ENCODE measurements at places on chromosomes 11 and 22.

- DNase-seq, result no peak
- no peaks in the 10 kb centered on the region for H3K36me3 ChIP-seq
- no peak overlapping the region for H3K4me3 ChIP-seq
- H3K4me1 ChIP-seq, result peaks cover 7% of the 10 kb centered on the region
- H3K27me3 ChIP-seq, result peaks cover 24% of the 10 kb centered on the region
Observed at GRCh38 chr11:30244265-30244664, 13.5 kb downstream of the FSHB start.

GRCh38 chr11:7320306-7320705 is 68.6 kb downstream of the SYT9 start:
- H3K4me3 ChIP-seq, result no peak overlapping the region
- no peak for DNase-seq
- H3K4me1 ChIP-seq, result no peaks in the 10 kb centered on the region
- peaks cover 15% of the 10 kb centered on the region for H3K27me3 ChIP-seq
- no peak overlapping the region for H3K27ac ChIP-seq
- H3K36me3 ChIP-seq, result no peaks in the 10 kb centered on the region

DNA sequence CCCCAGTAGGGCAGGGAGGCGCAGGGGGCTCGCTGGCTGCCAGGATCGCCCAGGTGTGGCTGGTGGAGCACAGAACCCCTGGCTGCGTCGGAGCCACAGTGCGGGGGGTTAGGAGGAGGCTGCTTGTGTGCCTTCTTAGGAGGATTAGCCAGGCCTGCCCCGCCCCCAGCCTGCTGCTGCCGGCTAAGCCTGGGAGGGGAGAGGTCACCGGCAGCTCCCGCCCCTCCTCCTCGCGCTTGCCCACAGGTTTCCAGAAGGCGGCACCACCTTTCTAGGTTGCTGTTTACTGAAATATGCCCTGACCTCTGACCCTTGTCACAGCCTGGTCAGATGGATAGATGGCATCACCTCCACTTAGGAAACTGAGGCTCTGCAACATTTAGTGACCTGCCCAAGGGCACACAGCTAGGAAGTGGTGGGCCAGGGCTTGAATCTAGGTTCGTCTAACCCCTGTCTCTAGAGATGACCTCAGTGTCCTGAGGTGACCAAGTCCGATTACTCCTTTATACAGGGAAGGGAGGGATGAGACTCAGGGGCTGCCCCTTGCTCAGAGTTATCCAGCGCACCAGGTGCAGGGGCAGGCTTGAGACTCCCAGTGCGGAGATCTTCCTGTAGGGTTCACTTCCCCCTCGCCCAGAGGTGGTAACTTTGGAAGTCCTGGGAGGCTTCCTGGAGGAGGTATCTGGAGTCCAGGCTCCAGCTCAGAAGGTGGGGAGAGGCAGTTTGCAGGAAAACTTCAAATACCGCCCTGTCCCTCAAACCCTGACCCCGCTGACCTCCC is 44.0 kb downstream of the MYO7A start:
- peaks cover 9% of the 10 kb centered on the region for H3K4me1 ChIP-seq
- no peaks in the 10 kb centered on the region for H3K36me3 ChIP-seq
- no peaks in the 10 kb centered on the region for H3K27me3 ChIP-seq
- no peak overlapping the region for H3K27ac ChIP-seq

DNA sequence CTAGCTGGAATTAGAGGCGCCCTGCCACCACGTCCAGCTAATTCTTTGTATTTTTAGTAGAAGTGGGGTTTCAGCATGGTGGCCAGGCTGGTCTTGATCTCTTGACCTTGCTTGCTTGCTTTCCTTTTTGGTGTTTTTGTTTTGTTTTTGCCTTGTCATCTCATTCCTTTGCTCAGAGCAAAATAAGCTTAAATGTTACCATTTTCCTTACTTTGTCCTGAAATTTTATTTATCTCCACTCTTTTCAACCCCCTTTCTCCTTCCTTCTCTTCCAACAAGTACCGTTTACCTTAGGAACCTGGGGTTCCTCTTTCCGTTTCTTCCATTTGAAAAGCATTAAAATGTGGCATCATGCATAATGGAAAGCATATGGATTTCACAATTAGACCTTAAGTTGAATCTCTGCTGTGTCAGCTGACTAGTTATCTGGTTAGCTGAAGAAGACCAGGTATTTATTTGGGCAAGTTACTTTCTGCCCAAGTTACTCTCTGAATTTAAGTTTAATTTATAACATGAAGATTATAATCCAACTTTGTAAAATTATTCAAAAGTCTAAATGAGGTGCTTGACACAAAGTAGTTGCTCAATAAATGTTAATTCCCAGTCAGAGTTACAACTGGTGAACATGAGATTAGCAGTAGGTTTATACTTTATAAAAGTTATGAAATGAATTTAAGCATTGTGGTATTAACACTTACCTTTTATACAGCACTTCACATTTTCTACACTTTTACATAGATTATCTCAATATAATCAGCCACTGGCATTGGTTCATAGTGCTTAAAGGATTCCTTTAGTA is 69.7 kb downstream of the PRMT3 start:
- no peaks in the 10 kb centered on the region for H3K4me1 ChIP-seq
- H3K27me3 ChIP-seq, result no peaks in the 10 kb centered on the region
- peaks cover 5% of the 10 kb centered on the region for H3K36me3 ChIP-seq
- H3K4me3 ChIP-seq, result no peak overlapping the region

- H3K4me1 ChIP-seq, result no peaks in the 10 kb centered on the region
- H3K27me3 ChIP-seq, result no peaks in the 10 kb centered on the region
- no peak overlapping the region for H3K4me3 ChIP-seq
- peaks cover 5% of the 10 kb centered on the region for H3K36me3 ChIP-seq
- no peak for DNase-seq
Observed at GRCh38 chr11:58433638-58434203, 5.8 kb upstream of the OR5B2 start.

DNA sequence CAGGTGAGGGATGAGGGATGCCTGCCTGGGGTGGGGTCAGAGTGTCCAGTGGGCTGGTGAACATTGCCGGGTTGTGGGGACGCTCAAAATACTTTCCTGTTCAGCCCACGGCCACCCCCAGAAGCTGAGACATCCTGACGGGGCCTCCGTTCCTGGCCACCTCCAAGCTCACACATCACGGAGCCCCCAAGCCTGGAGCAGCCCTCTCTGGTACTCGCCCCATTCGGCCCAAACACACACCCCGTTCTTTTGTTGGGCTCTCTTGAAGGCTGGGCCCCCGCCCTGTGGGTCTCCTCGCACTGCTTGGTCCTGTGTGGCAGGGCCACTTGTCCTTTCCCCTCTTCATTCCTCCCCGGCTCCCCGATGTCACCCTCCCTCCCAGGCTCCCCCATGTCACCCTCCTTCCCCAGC is 442.6 kb downstream of the TBC1D22A start:
- H3K27ac ChIP-seq, result no peak overlapping the region
- DNase-seq, result no peak
- no peaks in the 10 kb centered on the region for H3K4me1 ChIP-seq
- H3K36me3 ChIP-seq, result no peaks in the 10 kb centered on the region

GRCh38 chr11:69321877-69322361 is 28.0 kb downstream of the MYEOV start:
- no peak for DNase-seq
- H3K4me1 ChIP-seq, result peaks cover 7% of the 10 kb centered on the region
- H3K27ac ChIP-seq, result no peak overlapping the region
- H3K27me3 ChIP-seq, result no peaks in the 10 kb centered on the region
- H3K4me3 ChIP-seq, result no peak overlapping the region
- H3K36me3 ChIP-seq, result no peaks in the 10 kb centered on the region

- H3K27ac ChIP-seq, result no peak overlapping the region
- H3K4me1 ChIP-seq, result no peaks in the 10 kb centered on the region
- DNase-seq, result no peak
- H3K36me3 ChIP-seq, result no peaks in the 10 kb centered on the region
Observed at GRCh38 chr11:32012049-32012448, 78.8 kb upstream of the RCN1 start.

GRCh38 chr11:67640021-67640757 is 626 bp upstream of the TBX10 start:
- peaks cover 6% of the 10 kb centered on the region for H3K4me1 ChIP-seq
- no peak overlapping the region for H3K27ac ChIP-seq
- no peak overlapping the region for H3K4me3 ChIP-seq
- no peaks in the 10 kb centered on the region for H3K27me3 ChIP-seq
- DNase-seq, result peak; percentile 56

- H3K27me3 ChIP-seq, result no peaks in the 10 kb centered on the region
- no peak for DNase-seq
- peak overlapping the region; percentile 93 for H3K4me3 ChIP-seq
Observed at GRCh38 chr11:64244966-64245365, 1.8 kb downstream of the PPP1R14B start.

DNA sequence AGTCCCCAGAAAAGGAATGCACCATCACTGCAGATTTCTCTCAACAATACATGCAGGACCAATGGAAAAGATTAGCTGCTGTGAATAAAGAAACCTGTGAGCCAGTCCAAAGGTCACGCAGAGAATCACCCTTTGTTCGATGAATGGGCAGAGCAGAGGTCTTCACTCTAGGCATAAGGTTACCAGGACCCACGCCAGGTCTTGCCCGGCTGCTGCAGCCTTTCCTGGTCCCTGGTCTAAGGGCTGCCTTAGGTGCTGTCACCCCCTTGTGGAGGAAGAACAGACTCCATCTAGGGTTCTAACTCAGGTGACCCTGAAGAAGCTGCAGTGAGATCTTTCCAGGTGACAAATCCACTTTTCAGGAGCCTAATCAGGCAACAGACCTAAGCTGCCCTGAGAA is 29.0 kb upstream of the NAP1L4 start:
- H3K4me3 ChIP-seq, result no peak overlapping the region
- peaks cover 46% of the 10 kb centered on the region for H3K36me3 ChIP-seq
- peaks cover 40% of the 10 kb centered on the region for H3K4me1 ChIP-seq
- no peak overlapping the region for H3K27ac ChIP-seq
- H3K27me3 ChIP-seq, result no peaks in the 10 kb centered on the region

GRCh38 chr22:48800886-48801607 is 1026.6 kb downstream of the BRD1 start:
- no peaks in the 10 kb centered on the region for H3K36me3 ChIP-seq
- H3K27ac ChIP-seq, result no peak overlapping the region
- no peaks in the 10 kb centered on the region for H3K27me3 ChIP-seq
- no peaks in the 10 kb centered on the region for H3K4me1 ChIP-seq
- H3K4me3 ChIP-seq, result no peak overlapping the region

- peaks cover 5% of the 10 kb centered on the region for H3K27me3 ChIP-seq
- H3K27ac ChIP-seq, result no peak overlapping the region
- DNase-seq, result no peak
- no peak overlapping the region for H3K4me3 ChIP-seq
- no peaks in the 10 kb centered on the region for H3K36me3 ChIP-seq
Observed at GRCh38 chr11:102833731-102834130, 9.7 kb downstream of the MMP3 start.

- H3K4me3 ChIP-seq, result no peak overlapping the region
- H3K4me1 ChIP-seq, result no peaks in the 10 kb centered on the region
- H3K36me3 ChIP-seq, result no peaks in the 10 kb centered on the region
- H3K27ac ChIP-seq, result no peak overlapping the region
- DNase-seq, result no peak
Observed at GRCh38 chr11:130478881-130479280, 30.4 kb downstream of the ADAMTS15 start.

DNA sequence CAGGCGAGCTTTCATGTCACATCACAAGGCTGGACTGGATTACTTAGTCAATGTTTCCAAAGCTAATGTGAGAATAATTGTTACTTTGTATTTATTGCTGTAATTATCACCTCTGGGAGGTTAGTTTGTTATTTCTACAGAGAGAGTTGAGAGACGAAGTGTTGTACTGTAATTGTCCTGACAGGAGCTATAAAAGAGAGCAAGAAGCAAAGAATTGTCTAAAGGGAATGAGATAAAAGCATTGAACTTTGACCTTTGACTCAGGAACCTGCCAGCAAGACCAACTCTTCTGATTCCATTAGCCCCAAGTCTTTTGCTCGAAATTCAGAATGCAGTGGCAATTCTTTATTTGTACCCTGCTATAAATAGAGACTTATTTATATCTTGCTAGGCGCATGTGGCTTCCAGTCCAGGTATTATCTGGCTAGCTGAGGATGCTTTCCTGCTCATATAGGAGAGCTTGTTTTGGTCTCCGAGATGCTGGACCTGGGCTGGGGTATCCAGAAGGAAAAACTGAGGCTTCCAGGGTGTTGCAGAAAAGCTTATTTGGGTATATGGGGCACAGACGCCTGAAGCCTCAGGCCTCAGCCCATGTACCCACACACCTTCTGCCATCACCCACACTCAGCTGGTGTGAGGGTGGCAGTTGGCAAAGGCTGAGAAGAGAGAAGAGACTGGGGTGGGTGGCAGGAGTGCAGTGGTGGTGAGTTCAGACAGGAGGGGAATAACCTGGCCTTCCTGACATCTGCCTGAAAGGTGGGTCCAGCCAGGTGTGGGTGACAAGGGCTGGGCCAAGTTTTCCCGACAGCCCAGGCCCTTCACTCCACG is 40.7 kb downstream of the SYT13 start:
- H3K27me3 ChIP-seq, result peaks cover 10% of the 10 kb centered on the region
- no peak overlapping the region for H3K4me3 ChIP-seq
- H3K4me1 ChIP-seq, result no peaks in the 10 kb centered on the region
- no peaks in the 10 kb centered on the region for H3K36me3 ChIP-seq
- H3K27ac ChIP-seq, result no peak overlapping the region

GRCh38 chr11:8386134-8386864 is 122.6 kb upstream of the LMO1 start:
- no peak overlapping the region for H3K4me3 ChIP-seq
- DNase-seq, result no peak
- no peaks in the 10 kb centered on the region for H3K36me3 ChIP-seq
- H3K27me3 ChIP-seq, result no peaks in the 10 kb centered on the region

GRCh38 chr11:115390441-115390840 is 113.8 kb downstream of the CADM1 start:
- H3K27me3 ChIP-seq, result peaks cover 28% of the 10 kb centered on the region
- H3K4me1 ChIP-seq, result no peaks in the 10 kb centered on the region
- no peak overlapping the region for H3K4me3 ChIP-seq
- H3K36me3 ChIP-seq, result no peaks in the 10 kb centered on the region
- no peak for DNase-seq
- no peak overlapping the region for H3K27ac ChIP-seq

DNA sequence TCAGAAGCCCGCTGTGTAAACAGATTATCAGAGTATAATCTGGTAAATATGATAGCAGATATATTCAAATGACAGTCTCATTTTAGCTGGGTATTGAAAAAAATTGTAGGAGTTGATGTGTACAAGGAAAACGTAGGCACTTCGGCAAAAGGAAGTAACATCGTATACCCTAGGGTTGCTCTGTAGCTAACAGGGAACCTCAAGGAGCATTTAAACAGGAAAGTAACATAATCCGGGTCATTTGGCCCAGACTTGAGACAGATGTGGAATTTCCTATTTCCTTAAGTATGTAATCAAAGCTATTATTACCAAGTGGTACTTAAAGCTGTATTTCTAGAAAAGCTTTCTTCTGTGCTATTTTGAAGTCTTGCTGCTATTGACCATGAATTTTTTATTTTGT is 215.6 kb downstream of the DDX10 start:
- no peaks in the 10 kb centered on the region for H3K36me3 ChIP-seq
- peaks cover 4% of the 10 kb centered on the region for H3K4me1 ChIP-seq
- no peak overlapping the region for H3K27ac ChIP-seq
- no peaks in the 10 kb centered on the region for H3K27me3 ChIP-seq
- no peak for DNase-seq

DNA sequence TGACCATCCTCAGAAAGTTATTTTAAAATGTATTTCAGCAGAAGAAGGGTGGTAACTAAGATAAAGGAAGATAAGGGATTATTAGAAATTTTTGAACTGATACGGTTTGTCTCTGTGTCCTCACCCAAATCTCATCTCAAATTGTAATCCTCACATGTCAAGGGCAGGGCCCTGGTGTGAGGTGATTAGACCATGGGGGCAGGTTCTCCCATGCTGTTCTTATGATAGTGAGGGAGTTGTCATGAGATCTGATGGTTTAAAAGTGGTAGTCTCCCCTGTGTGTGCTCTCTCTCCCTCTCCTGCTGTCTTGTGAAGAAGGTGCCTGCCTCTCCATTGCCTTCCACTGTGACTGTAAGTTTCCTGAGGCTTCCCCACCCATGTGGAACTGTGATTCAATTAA is 36.1 kb downstream of the CYP2R1 start:
- H3K4me1 ChIP-seq, result peaks cover 42% of the 10 kb centered on the region
- no peaks in the 10 kb centered on the region for H3K27me3 ChIP-seq
- no peak for DNase-seq
- peaks cover 18% of the 10 kb centered on the region for H3K36me3 ChIP-seq

All from activated T-cell treated with anti-CD3 and anti-CD28 coated beads, Interleukin-2, amount 50 U/mL, for 72 hours (primary cell).